ENCODE measurements at places on chromosomes 6 and 20.

DNA sequence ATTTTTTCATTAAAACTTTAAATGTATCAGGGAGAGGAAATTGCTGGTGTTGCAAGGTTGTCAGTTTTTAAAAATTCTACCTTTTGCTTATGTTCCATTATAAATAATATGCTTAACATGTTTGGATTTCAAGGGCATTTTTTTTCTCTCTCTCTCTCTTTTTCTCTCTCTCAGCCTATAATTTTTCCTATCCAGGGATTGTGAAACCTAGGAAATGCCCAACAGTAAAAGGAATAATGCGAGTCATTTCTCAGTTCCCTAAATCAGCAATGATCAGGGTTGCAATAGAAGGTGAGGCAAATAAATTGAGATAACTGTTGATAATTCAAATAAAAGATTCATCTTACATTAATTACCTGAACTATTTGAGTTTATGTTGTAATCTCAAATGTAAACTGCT, 53.2 kb upstream of the IFNGR1 start:
- DNase-seq: no peak

GRCh38 chr20:60137657-60138245, 179.5 kb downstream of the CDH26 start:
- peak; percentile 29 for DNase-seq

- peak; percentile 61 for DNase-seq
Observed at GRCh38 chr20:37615340-37616109, 78.3 kb upstream of the CTNNBL1 start.

- DNase-seq: no peak
Observed at GRCh38 chr6:40555092-40555491, 32.1 kb downstream of the LRFN2 start.

DNA sequence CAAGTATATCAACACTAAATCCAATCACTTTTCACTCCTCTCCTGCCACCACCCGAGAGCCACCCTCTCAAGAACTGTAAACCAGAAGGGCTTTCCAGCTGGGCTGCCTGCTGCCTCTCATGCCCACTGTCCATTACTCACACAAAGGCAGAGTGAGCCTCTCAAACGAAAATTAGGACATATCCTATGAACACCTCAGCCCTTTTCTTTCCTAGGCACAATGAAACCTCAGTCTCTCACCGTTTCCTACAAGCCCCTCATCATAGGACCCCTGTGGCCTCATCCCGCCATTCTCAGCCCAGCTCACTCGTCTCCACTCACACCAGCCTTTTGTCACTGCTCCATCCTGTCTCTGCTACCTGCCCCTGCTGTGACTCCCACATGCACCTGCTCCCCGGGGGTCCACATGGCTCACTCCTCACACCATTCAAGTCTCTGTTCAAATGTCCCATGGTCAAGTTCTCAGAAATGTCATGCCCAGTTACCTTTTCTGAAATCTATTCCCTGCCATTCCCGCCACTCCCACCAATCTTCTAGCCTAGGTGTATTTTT, 7.4 kb downstream of the HLA-F start:
- no peak for DNase-seq

GRCh38 chr20:38338849-38339520, 7.3 kb upstream of the LBP start:
- DNase-seq: no peak

DNA sequence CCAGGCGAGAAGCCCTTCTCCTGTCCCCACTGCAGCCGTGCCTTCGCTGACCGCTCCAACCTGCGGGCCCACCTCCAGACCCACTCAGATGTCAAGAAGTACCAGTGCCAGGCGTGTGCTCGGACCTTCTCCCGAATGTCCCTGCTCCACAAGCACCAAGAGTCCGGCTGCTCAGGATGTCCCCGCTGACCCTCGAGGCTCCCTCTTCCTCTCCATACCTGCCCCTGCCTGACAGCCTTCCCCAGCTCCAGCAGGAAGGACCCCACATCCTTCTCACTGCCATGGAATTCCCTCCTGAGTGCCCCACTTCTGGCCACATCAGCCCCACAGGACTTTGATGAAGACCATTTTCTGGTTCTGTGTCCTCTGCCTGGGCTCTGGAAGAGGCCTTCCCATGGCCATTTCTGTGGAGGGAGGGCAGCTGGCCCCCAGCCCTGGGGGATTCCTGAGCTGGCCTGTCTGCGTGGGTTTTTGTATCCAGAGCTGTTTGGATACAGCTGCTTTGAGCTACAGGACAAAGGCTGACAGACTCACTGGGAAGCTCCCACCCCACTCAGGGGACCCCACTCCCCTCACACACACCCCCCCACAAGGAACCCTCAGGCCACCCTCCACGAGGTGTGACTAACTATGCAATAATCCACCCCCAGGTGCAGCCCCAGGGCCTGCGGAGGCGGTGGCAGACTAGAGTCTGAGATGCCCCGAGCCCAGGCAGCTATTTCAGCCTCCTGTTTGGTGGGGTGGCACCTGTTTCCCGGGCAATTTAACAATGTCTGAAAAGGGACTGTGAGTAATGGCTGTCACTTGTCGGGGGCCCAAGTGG, 5.3 kb downstream of the SNAI1 start:
- no peak for DNase-seq

DNA sequence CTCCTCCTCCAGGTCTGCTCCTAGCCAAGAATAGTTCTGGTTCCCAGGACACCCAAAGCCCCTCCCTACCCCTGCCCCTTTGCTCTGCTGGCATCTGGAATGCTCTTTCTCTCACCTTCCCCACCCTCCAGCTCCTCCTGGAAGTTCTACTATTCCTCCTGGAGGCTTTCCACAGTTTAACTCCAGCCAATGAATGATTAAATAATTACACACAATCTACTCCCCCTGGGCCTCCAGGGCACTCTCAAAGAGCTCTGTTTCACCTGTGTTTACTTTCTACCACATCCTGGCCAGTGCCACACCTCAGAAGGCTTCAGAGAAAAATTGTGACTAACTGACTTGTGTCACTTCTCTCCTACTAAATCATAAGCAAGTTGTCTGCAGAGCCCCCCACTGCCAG, 36.2 kb downstream of the GCM1 start:
- no peak for DNase-seq

GRCh38 chr6:48973491-48973890, 489.6 kb downstream of the MMUT start:
- DNase-seq: no peak

DNA sequence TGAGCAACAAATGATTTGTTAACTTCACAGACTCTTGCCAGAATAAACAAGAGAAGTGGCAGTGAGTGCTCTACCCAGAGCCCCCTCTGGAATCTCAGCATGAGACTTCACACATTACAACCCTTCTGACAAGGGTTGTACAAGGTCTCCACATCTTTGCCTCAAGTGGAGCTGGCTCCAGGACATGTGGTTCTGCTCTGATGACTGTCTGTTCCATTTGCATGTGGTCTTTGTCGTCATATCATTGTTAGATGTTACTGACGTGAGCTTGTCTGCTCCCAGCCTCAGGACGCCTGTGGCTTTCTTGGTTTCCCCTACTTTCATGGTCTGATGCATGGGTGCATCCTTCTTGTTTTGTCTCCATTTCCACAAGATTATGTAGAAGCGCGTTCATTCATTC, 115.0 kb downstream of the SLC24A3 start:
- no peak for DNase-seq

DNA sequence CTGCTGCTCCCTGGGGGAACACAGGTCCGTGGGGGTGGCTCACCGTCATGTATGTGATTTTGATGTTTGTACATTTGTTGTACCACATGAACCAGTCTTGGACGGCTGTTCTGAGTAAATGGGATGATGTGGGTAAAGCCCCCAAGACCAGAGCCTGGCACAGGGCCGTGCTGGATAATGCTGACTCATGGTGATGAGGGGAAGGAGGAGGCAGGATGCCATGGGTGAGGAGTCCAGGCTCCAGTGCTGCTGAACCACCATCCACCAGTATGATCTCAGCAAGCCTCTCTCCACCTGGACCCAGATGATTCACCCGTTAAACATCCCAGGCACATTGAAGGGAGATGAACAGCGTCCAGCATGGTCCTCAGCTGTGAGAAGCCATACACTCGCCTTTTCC, 9.6 kb upstream of the APCDD1L start:
- DNase-seq: no peak

DNA sequence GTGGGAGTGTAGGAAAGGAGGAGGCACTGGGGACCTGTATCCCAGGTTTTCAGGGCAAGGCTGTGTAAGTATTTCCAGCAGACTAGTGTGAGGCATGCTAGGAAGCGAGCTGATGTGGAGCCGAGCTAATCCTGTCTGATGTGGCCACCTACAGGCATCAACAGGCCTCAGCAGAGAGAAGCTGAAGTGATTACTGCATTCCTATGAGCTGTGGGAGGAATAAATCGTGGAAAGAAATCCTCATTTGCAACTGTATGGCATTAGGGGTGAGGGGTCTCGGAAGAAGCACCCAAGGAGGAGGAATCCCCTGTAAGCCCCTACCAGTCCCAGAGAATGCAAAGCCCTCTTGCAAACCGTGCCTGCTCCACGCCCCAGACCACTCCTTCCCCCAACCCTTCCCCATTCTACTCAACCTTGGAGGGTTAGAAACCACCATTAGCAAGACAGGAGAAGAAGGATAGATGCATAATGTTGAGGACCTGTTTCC, 41.6 kb downstream of the C6orf15 start:
- DNase-seq: no peak
